HS-5 (cell line): ENCODE measurements at places on chromosomes 3 and 15.

DNA sequence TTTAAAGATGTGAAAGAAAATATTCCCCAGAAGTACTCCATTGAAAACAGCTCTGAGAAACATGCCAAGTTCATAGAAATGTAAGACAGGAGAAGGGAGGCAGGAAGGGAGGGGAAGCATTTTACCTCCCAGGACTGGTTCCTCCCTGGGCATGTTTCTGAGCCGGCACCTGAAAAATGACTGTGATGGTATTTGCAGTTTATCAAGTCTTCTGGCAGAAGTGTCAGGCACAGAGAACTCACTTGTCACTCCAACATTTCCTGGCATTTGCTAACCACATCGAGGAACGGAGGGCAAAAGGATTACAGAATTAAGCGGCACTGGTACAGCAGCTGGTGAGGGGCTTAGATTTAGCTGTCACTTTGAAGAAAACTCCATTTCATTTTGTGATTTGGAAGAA, 1054.0 kb downstream of the TUSC7 start:
- no peak for DNase-seq

- peak; percentile 96 for DNase-seq
Measured at GRCh38 chr15:56040081-56041035, 46.9 kb upstream of the NEDD4 start.

DNA sequence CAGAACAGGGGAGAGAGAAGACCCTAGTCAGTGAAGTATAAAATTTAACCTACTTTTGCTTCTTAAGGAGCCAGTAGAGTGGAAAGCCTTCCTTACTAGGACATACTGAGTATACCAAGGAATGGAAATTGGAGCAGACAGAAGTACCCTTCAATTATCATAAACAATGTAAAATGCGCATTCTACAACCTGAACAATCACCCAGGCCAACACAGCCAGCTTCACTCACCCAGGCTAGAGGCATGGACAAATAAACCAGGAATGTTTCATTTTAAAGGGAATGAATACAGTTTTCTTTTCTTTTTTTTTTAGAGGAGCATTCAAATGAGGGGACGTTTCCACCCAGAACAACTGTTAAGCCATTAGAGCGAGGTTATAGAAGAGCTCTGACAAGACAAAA, 41.9 kb upstream of the PLXND1 start:
- DNase-seq, result no peak

GRCh38 chr15:40618023-40618422, 24.0 kb downstream of the KNL1 start:
- no peak for DNase-seq

GRCh38 chr15:48696627-48697312, 51.3 kb upstream of the FBN1 start:
- no peak for DNase-seq

GRCh38 chr3:101043687-101044078, 50.5 kb upstream of the ABI3BP start:
- DNase-seq, result no peak

DNA sequence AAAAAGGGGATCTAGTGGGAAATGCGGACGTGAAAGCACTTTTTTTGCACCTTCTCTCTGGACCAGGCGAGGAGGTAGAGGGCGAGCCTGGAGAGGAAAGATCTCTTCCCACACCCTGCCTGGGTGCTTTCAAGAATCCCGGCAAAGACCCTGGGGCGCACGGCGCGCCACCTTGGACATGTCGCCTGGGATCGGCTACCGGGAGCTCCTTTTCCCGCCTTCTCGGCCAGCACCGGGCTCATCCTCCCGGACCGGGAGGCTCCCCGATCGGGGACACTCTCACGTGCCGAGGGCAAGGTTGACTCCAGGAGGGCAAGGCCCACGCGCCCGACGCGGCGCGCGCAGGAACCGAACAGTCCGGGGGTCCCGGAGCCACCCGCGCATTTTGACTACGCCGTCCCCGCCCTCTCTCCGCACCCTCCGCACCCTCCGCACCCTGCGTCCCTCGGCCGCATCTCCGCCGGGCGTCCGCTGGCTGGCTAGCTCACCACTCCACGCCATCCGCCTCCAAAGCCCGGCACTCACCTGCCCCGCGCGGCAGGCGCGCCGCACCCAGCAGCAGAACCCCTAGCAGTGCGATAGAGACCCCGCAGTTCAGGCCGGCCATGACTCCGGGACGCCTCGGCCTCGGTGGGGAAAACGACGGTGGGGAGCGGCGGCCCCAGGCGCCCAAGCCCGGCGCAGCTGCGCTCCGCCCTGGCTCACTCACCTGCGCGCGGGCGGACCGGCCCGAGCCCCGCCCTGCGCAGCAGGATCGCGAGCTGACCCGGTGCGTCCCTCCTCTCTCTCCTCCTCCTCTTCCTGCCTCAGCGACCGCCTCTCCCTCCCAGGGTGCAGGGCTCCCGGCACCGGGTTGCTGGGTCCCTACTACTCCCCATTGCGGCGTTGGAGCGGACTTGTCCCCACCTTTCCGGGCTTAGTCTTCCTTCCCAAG, at the start of gene CDCP1:
Gene CDCP1 (minus strand): TSS at position 698 of the 934 bp plus-strand sequence. CDS start 91 bp downstream, at position 607.
- DNase-seq, result no peak

DNA sequence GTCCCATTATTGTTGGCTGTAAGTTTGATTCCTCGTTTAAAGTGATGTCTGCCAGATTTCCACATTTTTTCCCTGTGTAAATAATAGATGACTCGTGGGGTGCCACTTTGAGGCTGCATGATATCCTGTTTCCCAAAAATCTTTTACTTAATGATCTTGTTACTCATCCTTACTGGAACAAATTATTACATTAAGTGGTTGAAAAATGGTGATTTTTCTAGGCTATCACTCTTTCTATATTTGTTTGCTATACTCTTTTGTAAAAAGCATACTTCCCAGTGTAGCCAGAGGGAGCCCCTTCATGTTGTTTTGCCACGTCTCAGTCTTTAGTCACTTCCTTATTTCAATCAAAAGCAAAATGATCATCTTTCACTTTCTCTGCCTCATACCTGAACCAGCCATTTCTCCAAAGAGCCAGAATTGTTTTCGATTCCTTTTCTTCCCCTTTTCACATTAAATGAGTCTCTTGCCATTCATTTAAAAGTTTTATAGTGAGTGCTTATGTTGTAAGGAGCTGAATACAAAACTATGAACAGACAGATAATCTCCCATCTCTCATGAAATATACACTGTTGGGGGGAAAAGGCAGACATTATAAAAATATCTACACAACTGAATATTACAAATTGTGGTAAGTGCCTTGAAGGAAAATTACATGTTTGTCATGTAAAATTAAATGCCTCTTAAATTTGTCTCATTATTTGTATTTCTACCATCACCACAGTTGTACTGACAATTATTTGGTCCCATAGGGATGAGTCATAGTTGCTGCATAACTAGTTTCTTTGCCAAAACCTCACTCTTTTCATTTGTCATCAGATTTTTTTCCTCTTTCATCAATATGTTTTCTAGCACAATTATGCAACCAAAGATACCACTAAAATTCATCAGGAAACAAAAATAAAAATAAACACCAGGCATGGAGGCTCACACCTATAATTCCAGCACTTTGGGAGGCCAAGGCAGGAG, 41.5 kb downstream of the ADGRG7 start:
- DNase-seq, result peak; percentile 65

DNA sequence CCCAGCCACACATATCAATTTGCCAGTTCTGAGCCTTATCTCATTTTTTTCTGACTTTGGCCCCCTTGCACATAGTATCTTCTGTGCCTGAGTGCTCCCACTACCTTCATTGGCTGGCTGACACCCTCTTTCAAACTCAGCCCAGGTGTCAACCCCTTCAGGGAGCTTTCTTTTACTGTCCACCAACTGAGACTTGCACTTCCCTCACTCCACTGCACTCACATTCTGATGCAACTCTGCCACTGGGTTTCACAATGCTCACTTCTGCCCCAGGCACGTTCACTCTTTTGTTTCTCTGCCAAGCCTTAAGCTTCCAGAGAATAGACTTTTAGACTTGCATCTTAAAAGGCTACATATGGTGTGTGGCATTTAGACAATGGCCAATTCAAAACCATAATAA, 101.5 kb upstream of the CBLB start:
- DNase-seq, result no peak

DNA sequence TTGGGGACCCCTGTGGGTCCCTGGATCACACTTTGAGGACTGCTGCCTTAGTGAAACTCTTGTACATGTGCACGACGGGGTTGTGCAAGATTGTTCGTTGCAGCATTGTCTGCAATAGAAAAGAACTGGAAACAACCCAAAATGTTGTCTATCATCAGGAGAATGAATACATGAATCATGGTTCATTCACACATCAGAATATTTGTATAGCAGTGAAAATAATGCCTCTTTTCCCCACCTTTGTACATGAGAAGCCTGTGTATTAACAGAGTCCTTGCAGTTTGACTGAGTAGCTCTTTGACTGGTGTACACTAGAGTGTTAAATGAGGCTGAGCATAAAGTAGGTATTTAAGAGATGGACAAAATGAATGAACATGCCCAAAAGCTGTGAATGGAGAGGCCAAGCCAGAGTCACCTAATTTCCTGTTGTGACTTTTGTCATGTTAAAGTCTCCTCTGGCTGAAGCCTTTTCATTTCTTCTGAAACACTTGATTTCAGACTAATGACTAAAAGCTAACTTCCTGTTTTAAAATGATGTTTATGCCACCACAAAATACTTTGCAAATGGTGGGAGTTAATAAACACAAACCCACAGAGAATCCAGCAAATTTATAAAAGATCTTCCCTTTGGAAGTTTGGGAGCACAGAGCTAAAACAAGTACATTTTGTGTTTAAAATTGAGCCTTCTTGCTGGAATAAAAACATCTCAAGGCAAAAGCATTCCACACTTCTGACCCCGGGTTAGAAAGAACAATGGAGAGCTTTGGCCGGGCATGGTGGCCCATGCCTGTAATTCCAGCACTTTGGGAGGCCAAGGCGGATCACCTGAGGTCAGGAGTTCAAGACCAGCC, 20.6 kb upstream of the USP3 start:
- DNase-seq, result no peak

DNA sequence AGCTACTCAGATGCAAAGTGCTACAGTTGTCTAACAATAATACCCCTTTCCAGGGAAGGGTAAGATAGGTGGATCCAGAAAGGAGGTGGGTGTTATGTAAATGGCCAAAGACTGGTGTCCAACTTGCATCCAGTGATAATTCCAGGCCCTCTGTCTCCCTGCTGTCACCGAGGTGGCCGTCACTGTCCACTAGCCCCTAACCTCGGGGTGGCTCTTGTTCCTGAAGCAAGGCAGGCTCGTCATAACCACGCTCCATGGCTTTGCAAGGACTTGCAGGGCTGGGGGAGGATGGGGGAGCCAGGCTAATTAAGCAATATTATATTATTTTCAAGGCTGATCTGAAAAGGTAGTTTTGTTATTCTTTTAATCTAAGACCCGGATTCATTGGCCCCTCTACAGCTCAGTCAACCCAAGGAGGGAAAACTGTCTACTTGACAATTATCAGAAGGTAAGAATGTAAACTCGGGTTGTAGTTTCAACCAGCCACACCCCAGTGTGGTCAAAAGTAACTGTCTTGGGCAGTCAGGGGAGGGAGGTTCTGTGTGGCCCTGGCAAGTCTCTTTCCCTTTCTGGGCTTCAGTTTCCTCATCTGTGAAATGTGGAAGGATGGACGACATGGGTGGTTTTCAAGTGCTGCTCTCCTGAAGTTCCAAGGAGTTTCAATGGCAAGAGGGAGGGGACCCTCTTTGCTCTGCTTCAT, 220.1 kb upstream of the BHLHE40 start:
- no peak for DNase-seq

DNA sequence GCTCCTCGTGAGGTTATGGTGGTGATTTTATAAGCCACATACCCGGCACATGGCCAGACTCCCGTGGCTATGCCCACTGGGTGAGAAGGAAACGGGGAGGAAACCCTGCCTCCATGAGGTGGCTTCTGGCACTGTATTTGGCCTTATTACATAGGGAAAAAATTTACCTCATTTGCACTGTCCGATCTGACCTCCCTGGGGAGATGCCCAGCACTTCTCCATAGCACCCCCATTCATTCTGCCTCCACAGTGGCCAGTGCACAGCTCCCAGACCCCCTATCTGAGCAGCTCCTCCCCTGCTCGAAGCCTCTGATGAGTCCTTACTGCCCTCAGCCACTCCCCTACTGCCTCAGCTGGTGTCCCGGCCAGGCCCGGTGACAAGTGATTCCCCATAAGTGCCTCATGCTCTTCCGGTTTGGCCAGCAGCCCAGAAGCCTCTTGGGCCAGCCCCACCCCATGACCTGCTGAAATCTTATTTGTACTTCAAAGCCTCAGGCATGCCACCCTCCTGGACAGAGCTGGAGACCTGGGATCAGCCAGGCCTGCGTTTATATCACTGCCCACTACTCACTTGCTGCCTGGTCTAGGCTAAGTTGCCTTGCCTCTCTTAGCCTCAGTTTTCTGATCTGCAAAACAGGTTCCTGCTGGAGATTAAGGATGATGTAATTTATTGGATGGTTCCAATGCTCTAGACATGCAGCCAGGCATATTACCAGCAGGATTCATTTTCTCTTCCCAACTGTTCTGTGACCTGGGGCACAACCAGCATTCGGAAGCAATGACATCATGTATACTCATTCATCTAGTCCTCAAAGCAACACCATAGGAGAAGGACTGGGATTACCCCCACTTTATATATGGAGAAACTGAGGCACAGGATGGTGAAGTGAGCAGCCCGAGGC, 30.6 kb upstream of the SLC6A6 start:
- no peak for DNase-seq

DNA sequence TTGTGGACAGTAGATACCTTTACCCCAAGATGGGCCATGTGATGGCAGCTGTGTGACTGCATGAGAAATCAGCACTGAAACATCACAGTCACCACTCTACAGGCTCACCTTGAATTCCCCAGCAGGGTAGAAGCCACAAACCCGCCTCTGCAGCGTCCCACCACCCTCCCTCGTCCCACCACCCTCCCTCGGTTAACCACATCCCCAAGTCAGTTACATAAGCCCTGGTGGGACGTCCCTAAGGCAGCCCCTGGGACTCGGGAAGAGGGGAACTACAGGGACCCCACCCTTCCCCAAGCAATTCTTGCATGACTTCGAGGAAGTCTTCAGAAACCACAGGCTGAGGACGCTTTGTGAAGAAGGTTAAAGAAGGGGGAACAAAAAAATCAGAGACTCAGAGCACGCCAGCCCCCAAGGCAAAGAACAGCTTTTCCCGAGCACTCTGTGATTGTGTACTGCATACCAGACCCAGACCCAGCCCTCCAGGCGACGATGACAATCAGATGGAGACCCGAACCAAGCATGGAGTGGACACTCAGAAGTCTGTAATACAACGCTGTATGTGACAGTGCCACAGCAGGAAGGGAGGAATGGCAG, 60.5 kb downstream of the SH3BP5 start:
- DNase-seq, result no peak

DNA sequence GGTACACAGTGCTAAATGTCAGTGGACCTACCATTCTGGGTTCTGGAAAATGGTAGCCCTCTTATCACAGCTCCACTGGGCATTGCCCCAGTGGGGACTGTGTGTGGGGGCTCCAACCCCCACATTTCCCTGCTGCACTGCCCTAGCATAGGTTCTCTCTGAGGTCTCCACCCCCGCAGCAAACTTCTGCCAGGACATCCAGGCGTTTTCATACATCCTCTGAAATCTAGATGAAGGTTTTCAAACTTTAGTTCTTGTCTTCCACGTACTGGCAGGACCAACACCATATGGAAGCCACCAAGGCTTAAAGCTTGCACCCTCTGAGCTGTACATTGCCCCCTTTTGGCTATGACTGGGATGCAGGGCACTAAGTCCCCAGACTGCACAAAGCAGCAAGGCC, 788.2 kb upstream of the ALCAM start:
- no peak for DNase-seq
